ENCODE measurements at places on chromosomes 5 and 9.
A peak's percentile ranks its signal among the peaks of the same experiment; 100 is the strongest.

DNA sequence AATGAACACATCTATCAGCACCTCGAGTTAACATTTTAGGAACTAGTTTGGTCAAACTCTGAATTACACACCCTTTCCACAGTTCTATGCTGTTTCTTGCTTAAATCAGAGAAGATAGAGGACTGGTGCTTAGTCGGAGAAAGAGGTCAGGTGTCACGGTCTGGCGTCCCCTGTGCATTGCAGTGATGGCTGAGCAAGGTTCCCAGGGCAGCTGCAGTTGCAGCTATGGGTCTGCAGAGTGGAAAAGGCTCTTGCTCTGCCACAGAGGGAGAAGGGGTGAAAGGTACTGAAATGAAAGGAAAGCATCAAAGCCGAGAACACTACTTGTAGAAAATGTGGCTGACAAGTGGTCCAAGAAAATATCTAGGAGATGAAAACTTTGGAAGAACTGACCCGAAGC lies 25.2 kb upstream of the SH3RF2 start:
- no peak for DNase-seq

GRCh38 chr5:142320851-142321560 lies 3.8 kb downstream of the SPRY4 start:
- DNase-seq, result no peak

- no peak for DNase-seq
Observed at GRCh38 chr5:174773371-174773770, 49.0 kb downstream of the MSX2 start.

DNA sequence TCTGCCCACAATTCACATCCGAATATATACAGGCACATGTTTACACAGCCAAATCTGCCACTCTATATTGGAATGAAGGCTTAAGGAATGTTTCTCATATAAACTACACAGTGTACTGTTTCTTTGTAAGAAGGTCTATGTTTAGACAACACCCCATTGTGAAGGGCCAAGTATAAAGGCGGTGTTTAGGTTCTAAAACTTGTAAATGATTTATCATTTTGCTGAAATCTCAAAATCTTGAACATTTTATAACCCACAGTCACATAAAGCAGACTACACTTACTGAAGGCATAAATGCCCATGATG lies 94.0 kb downstream of the ZNF608 start:
- DNase-seq, result no peak

DNA sequence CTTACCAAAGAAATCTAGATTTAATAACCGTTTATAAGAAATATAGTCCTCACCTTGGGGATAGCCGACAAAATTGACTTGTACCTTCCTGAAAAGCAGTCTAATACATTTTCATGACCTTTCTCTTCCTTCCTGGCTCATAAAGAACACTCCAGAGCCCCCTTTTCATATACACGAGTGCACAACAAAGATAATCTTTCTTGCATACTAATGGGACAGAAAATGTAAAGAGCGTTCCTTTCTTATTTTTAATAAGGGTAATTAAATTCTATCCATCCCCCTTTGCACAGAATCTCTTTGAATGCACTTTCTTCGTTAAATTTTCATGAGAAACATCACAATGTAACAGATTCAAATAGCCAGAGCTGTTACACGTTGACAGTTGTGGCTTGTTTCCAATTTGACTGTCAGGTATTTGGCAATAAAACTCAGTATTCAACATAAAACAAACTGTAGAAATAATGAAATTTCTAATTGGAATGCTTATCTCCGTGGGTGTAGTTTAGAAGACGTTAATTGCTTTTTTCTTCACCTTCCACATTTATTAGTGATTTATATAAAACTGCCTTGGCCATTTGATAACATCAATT lies 732.3 kb upstream of the DMAC1 start:
- no peak for DNase-seq

DNA sequence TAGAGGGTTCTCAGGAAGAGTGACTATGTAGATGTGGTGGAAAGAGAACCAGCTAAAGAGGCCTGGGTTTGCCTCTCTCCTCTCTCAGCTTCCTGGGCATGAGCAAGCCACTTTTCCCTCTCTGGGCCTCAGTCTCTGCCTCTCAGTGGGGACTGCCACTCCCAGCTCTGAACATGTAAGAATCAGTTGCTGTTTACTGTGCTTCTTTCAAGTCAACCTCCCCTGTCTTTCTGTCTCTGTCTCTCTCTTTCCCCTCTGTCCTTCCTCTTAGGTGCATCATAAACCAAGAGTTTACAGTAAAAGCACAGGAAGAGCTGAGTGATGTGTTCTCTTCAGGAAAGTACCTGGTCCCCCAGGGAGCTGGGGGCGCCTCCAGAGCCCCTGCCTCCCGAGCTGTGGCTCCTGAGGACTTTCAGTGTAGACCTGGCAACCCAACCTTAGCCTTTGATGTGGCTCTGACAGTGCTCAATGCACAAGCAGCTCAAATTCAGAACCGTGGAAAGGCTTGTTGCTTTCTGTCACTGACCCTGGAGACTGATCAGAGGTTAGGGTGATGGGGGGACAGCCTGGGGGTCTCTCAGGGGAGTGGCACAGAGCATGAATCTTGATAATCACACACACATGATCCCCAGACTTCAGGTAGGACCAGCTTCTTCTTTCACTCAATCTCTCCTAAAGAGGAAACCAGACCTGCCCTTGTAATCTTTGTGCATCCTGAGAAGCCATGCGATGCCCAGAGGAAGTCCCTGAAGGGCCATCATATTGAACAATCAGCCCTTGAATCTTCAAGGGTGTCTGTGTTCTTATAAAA lies 59.4 kb upstream of the TNFSF8 start:
- peak; percentile 26 for DNase-seq

Measured in GM13976 (cell line).